Hypothalamus (tissue), 51 donors: ENCODE measurements at places on chromosomes 3 and 15.

DNA sequence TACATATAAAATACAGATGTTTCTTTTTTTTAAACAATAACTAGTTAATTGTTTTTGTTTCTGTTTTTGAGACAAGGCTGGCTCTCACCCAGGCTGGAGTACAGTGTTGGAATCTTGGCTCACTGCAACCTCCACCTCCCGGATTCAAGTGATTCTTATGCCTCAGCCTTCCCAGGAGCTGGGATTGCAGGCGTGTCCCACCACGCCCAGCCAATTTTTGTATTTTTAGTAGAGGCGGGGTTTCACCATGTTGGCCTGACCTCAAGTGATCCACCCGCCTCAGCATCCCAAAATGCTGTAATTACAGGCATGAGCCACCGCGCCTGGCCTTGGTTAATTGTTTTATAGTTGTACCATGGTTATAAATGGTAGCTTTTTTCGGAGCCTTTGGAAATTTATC is 72.3 kb downstream of the PIAS1 start:
- no peak for DNase-seq

- DNase-seq, result no peak
Measured at GRCh38 chr15:79610021-79610420, 177.9 kb downstream of the MINAR1 start.

DNA sequence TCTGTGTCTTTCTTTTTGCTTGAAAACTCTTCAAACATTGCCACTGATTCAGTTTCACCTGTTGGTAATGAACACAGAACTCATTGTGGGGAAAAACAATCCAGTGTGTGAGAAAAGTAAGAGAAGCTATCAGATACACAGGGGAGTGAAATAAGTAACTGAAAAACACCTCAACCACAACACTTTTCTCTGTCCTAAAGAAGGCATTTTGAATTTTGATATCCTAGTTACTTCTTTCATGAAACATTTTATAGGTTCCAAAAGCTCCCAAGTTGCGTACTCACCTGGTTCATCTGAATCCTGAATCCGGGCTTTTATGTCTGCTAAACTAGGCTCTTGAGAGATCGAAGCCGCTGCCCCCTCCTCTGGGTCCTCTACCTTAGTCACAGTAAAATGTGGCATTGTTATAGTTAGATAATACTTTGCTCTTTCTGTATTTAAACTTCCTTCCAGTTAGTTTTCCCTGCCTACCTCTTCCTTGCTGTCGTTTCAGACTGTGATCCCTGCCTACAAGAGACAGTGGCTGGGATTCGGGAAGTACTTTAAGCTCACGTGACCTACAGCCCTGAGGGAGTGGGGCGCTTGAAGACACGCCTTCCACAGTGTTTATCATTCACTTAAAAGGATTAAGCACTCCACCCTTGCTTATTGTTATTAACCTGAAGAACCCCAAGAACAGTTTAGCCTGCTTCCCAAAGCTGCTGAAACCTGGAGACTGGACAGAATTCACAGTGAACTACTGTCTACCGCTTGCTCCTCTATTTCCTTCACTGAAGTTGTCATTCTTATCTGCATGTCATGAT is 19.1 kb downstream of the SLC12A6 start:
- DNase-seq, result no peak

DNA sequence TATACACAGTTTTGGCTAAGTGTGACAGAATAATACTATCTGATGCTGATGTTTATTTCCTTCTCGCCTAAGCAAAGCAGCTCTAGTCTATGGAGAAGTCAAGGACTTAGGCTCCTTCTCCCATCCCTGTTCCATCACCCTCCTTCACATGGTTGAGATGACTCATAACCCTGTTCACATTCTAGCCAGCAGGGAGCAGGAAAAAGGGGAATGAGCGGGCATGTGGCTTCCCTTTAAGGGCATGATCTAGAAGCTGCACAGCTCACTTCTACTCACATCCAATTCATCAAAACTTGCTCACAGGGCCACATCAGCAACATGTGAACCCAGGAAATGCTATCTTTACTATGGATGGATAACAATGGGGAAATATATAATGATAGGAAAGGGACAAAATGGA is 40.9 kb downstream of the CBLB start:
- DNase-seq, result no peak

- DNase-seq, result no peak
Measured at GRCh38 chr15:90496791-90497190, 32.9 kb upstream of the CRTC3 start.

- no peak for DNase-seq
Measured at GRCh38 chr3:73716418-73716817, 91.7 kb upstream of the PDZRN3 start.

DNA sequence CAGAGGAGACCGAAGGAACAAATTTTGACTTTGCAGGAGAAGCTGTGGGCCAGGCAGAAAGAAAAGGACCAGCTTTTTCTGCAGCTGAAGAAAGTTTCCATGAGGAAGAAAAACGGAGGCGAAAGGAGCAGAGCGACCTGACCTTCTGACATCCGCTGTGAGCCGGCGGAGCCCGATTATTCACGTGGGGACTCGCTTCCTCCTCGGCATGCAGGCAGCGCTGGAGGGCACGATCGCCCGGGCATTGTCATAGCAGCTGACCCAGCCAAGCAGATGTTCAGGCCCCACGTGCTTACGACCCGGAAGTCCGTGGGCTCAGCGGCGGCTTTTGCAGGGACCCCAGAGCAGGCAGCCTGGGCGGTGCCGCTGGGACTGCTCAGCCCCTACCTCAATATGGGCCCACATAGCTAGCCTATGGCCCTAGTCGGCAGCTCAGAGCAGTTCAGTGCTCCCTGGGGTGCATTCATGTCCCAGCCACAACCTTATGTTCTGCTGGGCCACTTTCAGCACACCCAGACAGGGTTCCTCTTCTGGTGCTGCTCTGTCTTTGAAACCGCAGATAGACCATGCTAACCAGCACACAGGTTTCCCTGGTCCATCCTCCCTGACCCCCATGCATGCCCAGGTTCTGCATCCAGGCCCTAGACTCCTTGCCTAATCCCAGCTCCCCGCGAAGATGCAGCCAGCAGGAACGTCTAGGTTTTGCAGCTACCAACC is 10.5 kb upstream of the EIF4A2 start:
- DNase-seq, result peak; percentile 56

GRCh38 chr3:186097317-186097662 is 11.6 kb downstream of the ETV5 start:
- no peak for DNase-seq

GRCh38 chr15:61116825-61117224 is 112.3 kb downstream of the RORA start:
- no peak for DNase-seq

GRCh38 chr3:21216598-21216997 is 534.4 kb downstream of the ZNF385D start:
- DNase-seq, result no peak

GRCh38 chr3:188432802-188433520 is 279.0 kb downstream of the LPP start:
- no peak for DNase-seq

DNA sequence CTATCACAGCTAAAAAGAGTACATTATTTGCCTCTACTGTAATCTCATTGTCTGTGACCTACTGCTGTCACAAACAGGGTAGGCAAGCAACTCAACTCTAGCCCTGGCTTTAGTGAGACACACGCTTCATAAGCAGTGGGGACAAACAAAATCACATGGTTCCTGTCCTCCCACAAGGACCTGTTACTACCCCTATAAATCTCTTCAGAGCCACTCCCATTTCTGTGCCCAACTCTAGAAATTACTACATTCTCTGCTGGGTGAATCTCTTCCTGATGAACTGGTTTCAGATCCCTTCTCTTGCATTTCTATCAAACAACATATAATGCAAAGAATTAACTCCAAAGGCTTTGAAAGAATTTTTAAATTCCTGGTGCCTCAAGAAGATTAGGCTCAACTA is 117.3 kb downstream of the DMXL2 start:
- no peak for DNase-seq

- no peak for DNase-seq
Measured at GRCh38 chr3:144241404-144241803, 269.8 kb downstream of the DIPK2A start.

GRCh38 chr3:66602691-66603090 is 101.9 kb upstream of the LRIG1 start:
- DNase-seq, result no peak

- DNase-seq, result no peak
Measured at GRCh38 chr15:45583731-45584639, 3.2 kb upstream of the BLOC1S6 start.

- DNase-seq, result no peak
Measured at GRCh38 chr3:179369621-179370020, 22.1 kb downstream of the MFN1 start.

DNA sequence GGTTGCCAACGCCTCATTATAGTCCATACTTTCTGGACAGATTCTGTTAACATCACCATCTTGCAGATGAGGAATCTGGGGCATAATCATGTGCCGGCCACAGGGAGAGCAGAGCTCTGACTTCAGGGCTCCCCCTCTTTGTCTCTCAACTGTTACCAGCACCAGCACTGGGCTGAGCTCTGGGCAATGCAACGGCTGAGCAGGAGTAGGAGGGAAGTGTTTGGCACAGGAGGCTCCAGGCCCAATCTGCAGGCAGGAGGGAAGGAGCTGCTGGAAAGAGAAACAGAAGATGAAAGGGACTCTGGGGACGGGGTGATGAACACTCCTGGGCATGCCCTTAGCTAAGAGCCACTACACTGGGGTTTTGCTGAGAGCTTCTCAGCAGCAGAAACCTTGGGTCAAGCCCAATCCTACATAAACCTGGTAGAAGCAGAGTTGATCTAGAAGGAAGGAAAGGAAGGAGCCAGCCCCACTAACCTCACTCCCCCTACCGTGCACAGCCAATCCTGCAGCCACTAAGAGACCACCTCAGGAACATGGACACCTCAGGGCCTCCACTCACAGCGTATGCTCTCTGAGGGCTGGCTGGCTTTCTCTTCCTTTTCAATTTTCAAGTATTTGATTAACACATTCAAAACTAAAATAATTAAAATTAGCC is 73.1 kb upstream of the SPATA12 start:
- no peak for DNase-seq

- DNase-seq, result no peak
Measured at GRCh38 chr15:60255390-60255789, 142.4 kb downstream of the ANXA2 start.

- no peak for DNase-seq
Measured at GRCh38 chr3:128343287-128344051, 123.2 kb downstream of the DNAJB8 start.

- DNase-seq, result no peak
Measured at GRCh38 chr15:42275780-42276391, 2.7 kb upstream of the TMEM87A start.

DNA sequence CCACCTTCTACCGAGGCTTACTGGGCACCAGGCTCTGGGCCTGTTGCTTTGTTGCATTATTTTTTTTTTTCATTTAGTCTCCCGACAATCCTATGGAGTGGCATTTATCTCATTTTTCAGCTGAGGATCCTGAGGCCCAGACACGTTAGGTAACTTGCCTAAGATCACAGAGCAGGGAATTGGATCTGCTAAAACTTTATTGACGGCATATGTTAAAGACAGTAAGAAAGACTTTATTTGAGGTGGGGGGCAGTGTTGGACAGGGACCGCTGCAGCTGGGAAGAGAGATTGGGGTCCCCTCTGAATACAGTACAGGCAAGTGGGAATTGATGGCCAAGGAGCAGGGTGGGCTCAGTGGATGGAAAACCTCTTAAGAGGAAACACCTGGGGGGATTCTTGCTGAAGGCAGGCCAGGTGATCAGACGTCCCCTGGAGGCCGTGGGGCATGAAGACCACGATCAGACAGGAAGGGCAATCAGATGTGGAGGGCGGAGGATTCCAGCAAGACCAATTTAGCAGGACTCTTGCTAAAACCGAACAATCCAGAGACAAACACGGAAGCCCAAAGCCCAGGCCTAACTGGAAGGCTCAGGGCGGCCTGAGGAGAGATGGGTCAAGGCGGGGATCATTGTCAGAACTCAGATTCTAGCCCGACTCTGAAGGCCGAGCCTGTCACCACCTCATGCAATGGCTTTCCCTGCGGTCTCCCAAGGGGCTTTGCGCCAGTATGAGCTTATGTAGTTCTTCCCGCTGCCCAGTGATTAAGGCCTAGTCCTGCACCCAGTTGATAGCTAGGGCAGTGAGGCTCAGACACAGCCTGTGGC is 53.7 kb downstream of the RGMA start:
- no peak for DNase-seq

DNA sequence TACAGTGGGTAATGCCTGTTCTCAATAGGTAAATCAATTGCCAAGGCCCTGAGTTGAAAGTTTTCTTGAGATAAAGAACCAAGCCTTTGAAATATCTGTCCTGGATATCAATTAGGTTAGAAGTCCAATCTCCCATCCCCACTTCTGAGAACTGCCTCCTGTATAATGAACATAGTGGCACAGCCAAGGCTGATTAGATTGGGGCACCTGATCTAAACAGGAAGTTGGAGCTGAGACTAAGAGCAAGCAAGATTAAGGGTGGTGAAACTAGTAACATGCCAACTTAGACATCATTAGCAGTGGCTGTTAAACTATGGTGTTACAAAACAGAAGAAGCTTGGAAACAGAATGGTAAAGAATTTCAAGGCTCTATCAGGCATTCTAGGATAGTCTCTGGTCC is 137.7 kb upstream of the TMEM108 start:
- no peak for DNase-seq

DNA sequence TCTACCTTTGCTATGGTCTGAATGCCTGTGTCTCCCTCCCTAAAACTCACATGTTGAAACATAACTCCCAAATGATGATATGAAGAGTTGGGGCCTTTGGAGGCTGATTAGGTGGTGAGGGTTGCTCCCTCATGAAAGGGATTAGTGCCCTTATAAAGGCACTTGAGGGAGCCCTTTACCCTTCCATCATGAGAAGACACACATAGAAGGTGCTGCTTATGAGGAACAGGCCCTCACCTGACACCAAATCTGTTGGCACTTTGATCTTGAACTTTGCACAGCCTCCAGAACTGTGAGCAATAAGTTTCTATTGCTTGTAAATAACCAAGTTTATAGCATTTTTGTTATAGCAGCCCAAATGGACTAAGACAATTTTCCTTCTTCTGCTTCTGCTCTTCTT is 76.2 kb upstream of the ADAMTS9 start:
- DNase-seq, result no peak
